Stimulated activated CD4-positive, alpha-beta T cell treated with anti-CD3 and anti-CD28 coated beads, Interleukin-1b, Interleukin-23, amount 100 ng/mL, for 1 hour (primary cell): ENCODE measurements at places on chromosomes 1 and 21.

GRCh38 chr1:185281245-185281644 is 35.8 kb downstream of the IVNS1ABP start:
- DNase-seq, result no peak

GRCh38 chr1:6427441-6428390 is 3.1 kb downstream of the ESPN start:
- no peak for DNase-seq

- no peak for DNase-seq
Measured at GRCh38 chr1:229117664-229118300, 153.1 kb upstream of the RAB4A start.

- DNase-seq, result no peak
Measured at GRCh38 chr1:47584249-47584648, 146.4 kb downstream of the FOXD2 start.
